Activated CD4-positive, alpha-beta memory T cell treated with anti-CD3 and anti-CD28 coated beads for 36 hours (primary cell): ENCODE measurements at places on chromosomes 5 and 9. TPM values are rescaled to one million over a fixed set of nuclear protein-coding genes. Genes with fewer than 3 reads are reported as not detected.

- DNase-seq, result no peak
These were observed 6.4 kb downstream of the ZNF608 start for GRCh38 chr5:124740071-124740470.

GRCh38 chr5:127938746-127939145 lies 144.8 kb upstream of the SLC12A2 start:
- no peak for DNase-seq

DNA sequence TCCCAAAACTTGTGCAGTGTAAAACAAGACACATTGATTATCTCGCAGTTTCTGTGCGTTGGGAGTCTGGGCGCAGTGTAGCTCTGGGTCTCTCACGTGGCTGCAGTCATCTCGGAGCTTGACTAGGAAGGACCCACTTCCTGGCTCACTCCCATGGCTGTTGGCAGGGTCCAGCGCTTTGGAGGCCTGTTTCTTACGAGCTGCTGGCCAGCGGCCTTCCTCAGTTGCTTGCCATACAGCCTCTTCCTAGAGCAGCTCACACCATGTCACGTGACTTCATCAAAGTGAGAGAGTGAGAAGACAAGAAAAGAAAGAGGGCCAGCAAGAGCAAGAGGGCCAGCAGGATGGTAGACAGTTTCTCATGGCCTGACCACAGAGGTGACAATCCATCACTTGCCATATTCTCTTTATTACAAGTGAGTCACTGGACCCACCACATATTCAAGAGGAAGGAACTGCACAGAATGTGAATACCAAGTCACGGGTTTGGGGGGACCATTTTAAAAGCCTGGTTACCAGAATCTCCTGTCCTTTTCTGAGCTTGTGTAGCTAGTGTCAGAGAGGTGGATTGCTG lies 36.2 kb downstream of the MCCC2 start:
- DNase-seq, result no peak

DNA sequence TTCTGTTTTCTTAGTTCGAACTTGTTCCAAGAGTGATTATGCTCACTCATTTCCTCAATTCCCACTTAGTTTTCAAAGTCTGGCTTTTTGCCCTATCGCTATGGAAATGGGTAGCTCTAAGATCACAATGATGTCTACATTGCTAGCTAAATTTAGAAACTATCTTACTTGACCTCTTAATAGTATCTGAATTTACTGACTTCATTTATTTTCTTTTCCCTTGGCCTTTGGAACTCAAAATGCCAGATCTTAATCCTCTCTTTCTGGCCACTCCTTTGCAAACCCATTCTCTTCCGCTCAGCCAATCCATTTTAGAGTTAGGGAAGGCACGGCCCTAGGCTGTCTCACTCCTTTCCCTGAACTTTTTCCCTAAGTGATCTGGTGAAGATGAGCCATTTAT lies 137.0 kb downstream of the FER start:
- DNase-seq, result no peak

GRCh38 chr5:154761046-154761736 lies 6.0 kb downstream of the LARP1 start:
- peak; percentile 46 for DNase-seq

GRCh38 chr5:10481241-10481935 lies 39.7 kb downstream of the ROPN1L start:
- no peak for DNase-seq

- DNase-seq, result peak; percentile 66
These were observed 16.9 kb upstream of the FBP1 start for GRCh38 chr9:94656200-94656599.

- peak; percentile 99 for DNase-seq
These were observed at the start of gene DNAJB5 for GRCh38 chr9:34989003-34989945. Gene DNAJB5 (plus strand): TSS chr9:34989745. CDS start chr9:34990631, 886 bp downstream.

- no peak for DNase-seq
These were observed 10.6 kb downstream of the GRIN3A start for GRCh38 chr9:101727612-101728524.

- no peak for DNase-seq
These were observed 116.6 kb upstream of the GAS1 start for GRCh38 chr9:87063871-87064270.

Gene MORN5
- total RNA-seq, result not detected

Gene CDC20B
- not detected for total RNA-seq

Gene CDK5RAP2
- 75.3 TPM for total RNA-seq

Gene CMYA5
- total RNA-seq, result 0.15 TPM
